ENCODE measurements at places on chromosomes 7 and 10.
A peak's percentile ranks its signal among the peaks of the same experiment; 100 is the strongest.

- no peak for DNase-seq
These were observed 217.2 kb upstream of the PLXNA4 start for GRCh38 chr7:132793474-132793873.

DNA sequence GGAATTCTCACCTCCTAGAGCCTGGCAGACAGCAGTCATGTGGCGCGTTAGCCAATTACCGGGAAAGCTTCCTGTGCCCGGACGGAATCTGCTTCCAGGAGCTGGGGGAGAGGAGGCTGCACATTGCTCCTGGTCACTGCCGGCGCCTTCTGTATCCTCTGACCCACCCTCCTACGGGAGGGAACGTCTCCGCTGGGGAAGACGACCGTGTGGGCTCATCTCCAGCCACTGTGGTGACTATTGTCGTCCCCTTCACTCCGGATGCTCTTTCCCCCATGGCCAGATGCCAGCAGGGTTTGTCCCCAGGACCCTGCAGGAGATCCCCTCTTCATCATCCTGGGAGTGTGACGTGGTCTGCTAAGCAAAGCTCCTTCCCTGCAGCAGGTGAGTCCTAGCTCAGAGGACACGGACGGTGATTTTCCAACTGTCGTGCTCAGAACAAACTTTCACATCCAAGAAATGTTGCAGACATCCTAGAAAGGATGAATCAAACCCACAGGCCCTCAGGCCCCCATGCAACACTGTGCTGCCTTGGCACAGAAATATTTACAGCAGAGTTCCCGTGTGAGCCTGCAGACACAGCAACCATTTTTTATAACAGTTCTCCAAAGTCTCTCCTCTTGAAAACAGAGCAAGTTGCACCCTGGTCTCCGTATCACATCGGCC lies 29.6 kb upstream of the FAM20C start:
- no peak for DNase-seq

- DNase-seq = no peak
These were observed 113.4 kb downstream of the REEP3 start for GRCh38 chr10:63634488-63635065.

GRCh38 chr7:98323597-98324322 lies 42.3 kb downstream of the BRI3 start:
- DNase-seq = no peak

- no peak for DNase-seq
These were observed 14.0 kb downstream of the ZCCHC24 start for GRCh38 chr10:79431428-79431827.

GRCh38 chr10:1942478-1942877 lies 205.2 kb upstream of the ADARB2 start:
- DNase-seq = no peak

DNA sequence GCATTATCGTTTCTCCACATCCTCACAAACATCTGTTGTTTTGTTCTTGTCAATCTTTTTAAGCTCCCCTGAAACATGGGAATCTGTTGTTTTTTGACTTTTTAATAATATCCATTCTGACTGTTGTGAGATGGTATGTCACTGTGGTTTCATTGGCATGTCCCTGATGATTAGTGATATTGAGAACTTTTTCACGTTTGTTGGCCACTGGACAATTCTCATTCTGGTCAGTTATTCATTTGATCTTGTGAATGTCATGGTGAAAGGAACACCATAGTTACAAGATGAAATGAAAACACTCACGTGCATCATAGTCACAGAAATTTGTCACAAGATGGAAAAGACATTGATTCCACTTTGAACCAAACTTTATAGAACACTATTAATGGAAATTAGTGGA lies 20.5 kb upstream of the SGCE start:
- no peak for DNase-seq

DNA sequence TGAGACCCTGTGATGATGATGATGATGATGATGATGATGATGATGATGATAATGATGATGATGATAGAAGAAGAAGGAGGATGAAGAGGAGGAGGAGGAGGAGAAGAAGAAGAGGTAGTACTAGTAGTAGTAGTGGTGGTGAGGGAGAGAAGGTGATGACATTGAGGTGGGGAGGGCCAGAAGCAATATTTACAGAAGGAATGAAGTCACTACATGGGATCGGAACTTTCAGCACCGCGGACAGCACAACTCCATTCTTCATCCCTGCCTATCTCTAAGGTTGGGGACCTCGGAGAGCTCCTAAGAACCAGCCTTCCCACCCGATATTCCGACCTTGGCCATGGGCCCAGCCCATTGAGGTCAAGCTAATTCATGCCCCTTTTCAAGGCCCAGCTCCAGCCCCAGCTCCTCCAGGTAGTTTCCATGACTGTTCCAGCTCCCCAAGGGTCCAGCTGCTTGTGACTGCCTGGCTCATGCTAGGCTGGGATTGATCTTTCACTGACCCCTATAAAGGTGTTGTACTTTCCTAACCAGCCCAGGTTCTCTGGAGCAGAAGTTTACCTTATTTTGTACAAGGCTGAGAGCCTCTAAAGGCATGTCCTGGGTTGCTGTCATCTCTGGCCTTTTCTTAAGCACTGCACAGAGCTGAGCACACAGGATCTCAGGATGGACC lies 10.3 kb downstream of the CRHR2 start:
- DNase-seq = peak; percentile 59

- DNase-seq = peak; percentile 47
These were observed 9.0 kb upstream of the ADCYAP1R1 start for GRCh38 chr7:31043051-31043471.

DNA sequence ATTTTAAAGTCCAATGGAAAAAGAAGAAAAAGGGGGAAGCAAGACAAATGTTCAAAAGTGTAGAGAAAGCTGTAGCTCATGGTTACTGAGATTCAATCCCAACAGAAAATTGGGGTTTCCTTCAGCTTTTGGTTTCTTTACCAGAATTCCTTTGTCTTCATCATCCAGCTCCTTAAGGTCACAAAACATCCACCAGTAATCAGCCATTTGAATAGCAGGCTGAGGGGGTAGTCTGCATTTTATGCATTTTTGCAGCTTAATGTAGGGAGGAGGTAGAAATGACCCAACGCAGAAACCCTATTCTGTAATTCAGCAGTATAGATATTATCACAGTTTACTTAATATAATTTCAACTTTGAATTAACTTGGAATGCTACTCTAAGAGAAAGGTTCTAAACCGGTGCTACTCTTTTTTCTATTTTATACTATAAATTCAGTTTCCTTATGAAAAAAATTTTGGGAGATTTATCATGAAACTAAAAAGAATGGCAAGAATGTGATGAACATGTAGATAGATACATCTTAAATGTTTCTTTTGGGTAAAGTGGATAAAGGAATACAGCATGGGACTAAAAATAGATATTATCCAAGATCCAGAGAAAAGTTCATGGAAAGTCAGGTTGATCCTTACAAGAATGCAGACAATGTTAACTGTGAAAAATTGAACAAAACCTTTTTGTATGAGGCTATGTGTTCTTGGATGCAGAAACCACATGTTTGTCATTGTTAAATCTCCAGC lies 596.9 kb downstream of the PHTF2 start:
- no peak for DNase-seq

Measured in neural crest cell (in vitro differentiated cells).